ENCODE measurements at places on chromosomes 5 and 9.
A peak's percentile ranks its signal among the peaks of the same experiment; 100 is the strongest.

GRCh38 chr9:126341902-126342301 is 15.3 kb downstream of the MVB12B start:
- no peak for DNase-seq

GRCh38 chr5:115778417-115778816 is 38.0 kb downstream of the CDO1 start:
- DNase-seq: no peak

DNA sequence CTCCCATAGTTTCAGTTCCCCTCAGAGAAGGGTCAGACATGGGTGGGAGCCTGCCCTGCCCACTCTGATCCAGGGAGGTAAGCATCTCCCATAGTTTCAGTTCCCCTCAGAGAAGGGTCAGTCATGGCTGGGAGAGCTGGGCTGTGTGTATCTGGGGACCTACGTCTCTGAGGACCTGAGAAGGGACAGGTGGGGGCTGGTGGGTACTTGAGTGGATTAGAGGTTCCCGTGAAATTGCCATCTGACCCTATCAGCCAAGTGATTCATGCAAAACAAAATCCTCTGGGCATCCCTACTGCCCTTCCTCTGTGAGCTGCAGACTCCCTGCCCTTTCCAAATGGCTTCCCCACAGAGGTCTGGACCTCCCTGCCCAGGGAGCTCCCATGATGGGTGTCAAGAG is 3.9 kb downstream of the ENHO start:
- DNase-seq: no peak

- no peak for DNase-seq
Observed at GRCh38 chr5:92208265-92208664, 825.1 kb upstream of the ARRDC3 start.

DNA sequence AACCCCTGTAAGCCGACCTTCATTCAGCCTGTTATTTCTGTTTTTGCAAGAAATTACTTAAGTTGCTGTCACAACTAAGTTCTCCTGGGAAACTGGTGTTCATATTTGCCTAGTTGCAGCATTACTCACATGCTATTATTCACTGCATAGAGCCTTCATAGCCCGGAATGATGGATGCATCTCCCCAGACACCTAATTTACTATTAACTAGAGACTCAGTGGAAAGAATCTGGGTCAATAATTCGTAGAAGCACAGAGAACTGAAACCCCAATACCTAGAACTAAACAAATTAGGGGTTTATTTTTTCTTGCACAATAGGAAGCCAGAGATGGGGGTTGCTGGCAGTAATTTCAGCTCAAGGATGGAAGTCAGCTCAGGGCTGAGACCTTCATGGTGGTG is 45.7 kb upstream of the FAM170A start:
- DNase-seq: peak; percentile 21

DNA sequence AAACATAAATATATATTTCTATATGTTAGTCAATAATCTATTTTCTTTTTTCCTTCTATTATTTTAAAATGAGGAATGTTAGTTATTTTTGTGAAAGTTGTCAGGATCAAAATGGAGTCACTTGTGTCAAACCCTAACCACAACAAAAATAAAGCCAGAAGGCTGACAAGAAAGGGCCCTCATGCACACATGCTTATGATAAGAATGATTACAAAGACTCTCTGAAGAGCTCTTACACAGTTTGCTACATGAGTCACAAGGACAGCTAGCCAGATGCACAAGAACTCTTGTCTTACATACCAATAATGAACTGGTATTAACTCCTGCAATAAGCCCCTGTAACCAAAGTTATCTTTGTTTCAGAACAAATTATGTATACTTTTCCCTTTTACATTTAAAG is 64.7 kb downstream of the GGTA1 start:
- peak; percentile 60 for DNase-seq

DNA sequence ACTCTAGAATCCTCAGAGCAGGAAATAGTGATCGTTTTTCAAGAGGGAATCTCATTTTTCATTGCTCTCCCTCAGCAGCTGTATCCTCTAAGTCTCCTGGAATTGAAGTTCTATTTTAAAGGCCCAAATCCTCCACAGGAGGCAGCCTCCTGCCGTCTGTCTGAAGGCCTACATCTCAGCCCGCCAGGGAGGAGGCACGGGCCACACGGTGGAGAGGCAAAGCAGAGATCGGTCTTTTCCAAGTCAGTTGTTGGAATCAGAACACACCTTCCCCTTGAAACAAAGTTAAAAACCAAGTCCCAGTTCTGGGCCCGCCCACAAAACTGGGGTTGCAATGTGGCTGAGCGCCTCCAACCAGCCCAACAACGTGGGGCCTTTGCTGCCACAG is 68.7 kb downstream of the RAPGEF1 start:
- DNase-seq: no peak

GRCh38 chr9:119794836-119795235 is 425.6 kb upstream of the BRINP1 start:
- DNase-seq: no peak

GRCh38 chr9:107016383-107016782 is 153.4 kb downstream of the ZNF462 start:
- no peak for DNase-seq

DNA sequence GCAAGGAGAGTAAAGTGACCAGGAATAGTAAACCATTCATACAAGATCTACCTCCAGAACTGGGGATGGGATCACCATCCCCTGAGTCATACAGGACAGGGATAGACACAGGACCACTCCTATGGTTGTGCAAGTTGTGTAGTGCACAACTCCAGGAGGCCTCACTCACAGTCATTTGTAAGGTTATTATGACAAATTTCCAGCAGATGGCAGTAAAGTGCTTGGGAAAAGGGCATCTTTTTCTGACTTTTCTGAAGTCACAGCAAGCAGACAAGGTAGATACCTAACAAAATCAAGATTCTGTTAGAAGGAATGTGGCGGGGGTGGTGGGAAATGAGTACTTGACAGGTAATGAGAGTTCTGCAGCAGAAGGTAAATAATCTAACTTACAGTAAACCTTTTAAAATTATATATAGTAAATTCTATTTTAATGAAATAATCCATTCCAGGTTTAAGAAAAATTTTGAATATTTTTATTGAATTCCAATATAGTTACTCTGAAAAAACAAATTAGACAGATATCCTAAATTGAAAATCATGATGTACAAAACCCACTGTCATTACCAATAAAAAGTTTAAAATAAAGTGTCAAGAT is 16.7 kb upstream of the KIF27 start:
- peak; percentile 59 for DNase-seq

DNA sequence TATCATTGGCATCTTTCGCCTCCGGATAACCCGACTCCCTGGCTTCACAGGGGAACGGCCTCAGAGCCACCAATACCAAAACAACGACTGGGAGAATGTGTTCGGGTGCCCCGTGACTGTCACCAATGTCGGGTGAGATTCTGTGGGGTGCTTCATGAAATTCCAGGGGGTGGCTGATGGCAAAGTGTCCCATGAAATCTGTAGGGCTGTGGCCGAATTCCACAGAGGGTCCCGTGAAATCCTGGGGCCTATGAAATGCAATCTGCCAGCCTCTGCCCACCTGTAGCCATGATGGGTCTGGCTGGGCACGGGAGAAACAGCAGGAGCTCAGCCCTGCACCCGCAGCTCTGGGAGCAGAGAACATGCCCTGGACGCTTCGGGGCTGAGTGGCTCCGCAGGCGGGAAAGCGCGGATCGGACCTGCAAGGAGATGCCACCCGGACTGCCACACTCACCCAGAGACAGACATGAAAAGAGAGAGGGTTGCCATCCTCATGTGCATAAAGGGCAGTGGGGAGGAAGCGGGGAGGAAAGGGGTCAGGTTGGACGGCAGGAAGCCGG is 192.4 kb downstream of the OLFM1 start:
- no peak for DNase-seq

DNA sequence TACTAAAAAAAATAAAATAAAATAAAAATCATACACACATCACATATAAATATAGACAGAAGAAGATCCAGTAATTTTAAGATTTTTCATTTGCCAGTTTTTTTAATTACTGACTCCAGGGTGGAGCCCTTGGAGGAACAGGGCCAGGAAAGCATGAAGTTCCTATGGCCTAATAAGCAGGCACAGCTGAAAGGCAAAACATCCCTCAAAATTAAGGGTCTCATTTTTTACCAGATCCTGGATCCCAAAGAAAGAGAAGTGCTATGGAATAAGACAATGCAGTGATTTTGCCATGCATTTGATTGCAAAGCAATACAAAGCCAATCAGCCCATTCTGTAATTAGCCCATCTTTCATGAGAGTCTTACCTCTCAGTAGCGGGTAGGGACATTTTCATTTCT is 11.3 kb upstream of the DTWD2 start:
- no peak for DNase-seq

- DNase-seq: peak; percentile 24
Observed at GRCh38 chr5:155919725-155920124, 407.2 kb upstream of the SGCD start.

DNA sequence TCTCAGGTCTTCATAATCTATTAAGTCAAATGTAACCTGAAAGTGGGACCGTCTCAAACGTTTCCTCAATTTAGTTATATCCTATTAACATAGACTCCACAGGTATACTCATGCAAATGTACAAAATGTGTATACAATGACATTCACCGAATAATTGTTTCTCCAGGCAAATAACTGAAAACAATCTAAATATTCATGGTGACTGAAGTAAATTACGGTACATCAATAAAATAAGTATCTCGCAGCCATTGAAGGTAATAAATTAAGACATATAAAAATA is 482 bp downstream of the IARS1 start:
- DNase-seq: no peak

DNA sequence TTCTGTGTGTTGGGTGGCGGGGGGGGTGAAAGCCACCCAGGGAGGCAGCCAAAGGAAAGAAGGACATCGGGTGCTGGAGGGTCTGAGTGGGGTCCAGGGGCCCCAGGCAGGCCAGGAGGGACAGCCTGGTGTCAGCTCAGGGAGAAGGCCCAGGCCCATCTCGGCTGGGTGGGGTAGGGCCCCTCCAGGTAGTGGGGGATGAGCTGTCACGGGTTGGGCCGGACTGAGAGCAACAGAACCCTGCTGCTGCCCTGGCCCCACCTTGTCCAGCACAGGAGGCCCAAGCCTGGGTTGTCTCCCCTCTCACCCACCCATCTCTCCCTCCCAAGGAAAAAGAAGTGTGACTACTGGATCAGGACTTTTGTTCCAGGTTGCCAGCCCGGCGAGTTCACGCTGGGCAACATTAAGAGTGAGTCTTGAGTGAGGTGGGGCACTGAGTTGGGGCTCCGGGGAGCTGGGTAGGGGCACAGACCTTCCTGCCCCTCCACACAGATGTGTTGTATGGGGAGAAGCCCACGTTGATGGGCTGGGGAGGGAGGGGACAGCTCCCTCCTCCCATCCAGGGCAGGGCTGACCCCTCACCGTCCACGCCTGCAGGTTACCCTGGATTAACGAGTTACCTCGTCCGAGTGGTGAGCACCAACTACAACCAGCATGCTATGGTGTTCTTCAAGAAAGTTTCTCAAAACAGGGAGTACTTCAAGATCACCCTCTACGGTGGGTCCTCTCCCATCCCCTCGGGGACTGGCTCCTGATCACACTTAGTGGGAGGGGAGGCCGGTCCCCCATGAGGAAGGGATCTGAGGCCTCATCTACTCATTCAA is 2.3 kb downstream of the LCN2 start:
- no peak for DNase-seq

DNA sequence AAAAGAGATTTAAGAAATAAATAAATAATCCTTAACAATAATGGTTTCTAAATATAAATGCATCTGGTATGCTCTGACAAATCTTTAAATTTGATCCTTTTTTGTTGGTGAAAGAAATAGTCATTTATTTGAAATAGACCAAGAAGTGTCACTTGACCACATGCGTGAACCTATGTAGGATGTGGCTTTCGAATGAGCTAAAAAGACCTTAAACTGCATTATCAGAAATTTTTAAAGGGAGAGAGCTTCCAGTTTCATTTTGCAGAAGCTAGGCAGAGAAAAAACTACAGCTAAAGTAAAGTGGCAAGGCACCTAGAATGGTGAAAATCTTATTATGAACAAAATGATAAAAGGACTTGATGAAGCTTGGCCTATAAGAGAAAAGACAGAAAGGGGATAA is 309.2 kb upstream of the EFNA5 start:
- no peak for DNase-seq

DNA sequence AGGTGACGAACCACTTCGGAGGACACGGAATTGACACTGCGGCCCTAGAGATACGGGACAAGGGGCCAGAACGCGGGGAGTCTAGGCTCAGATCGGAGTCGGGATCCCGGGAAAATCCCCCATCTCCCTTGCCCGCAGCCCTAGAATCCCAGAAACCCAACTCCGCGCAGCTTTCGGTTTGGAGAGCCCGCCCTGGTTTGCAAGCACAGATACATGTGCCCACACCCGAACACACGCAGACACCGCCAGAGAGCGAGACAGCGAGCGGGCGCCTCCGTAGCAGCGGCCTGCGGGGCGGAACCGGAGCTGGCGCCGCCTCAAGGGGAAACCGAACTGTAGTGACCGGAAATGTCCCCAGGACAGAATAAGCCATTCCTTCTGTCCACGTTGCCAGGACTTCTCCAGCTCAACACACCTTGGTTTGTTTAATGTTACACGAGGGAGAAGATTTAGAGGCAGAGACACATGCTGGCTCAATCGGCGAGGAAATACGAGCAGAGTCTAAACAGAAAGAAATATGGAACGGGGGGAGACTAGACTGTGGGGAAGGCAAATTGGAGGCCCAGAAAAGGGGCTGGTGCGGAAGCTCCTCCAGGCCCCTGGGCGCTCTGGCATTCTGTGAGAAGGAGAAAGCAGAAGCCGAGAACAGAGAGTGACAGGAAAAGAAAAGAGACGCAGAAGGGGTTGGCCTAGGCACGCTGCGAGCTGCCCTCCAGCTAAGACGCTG is 2.9 kb upstream of the PAX5 start:
- DNase-seq: no peak

DNA sequence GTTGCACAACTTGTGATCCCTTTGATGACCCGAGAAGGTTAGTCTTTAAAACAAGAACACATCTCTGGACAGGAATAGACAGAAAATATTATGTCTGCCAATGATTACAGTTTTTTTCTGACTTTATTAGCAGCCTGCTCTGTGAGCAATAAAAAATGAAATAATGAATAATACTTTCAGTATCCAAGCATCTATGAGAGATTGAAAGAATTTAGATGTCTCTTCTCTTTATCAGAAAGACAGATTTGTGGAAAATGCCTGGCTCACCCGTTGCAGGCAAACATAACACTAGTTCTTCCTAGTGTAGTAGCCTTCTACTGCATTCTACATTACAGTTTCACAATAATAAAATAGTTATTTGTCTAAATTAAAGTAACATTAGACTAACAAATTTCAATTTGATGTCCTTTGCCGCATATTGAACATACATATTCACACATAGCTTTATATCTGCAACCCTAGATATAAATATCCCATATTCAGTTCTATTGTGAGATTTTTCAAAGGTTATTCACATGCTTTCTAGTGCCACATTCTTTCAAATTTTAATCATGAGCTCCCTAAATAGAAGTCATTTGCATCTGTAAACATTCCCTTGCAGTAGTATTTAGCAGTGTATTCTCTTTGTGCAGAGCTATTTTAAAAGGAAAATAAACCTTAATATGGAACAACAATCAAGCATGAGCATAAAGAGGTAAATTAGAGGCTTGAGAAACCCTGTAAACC is 267.3 kb downstream of the EFNA5 start:
- DNase-seq: no peak

DNA sequence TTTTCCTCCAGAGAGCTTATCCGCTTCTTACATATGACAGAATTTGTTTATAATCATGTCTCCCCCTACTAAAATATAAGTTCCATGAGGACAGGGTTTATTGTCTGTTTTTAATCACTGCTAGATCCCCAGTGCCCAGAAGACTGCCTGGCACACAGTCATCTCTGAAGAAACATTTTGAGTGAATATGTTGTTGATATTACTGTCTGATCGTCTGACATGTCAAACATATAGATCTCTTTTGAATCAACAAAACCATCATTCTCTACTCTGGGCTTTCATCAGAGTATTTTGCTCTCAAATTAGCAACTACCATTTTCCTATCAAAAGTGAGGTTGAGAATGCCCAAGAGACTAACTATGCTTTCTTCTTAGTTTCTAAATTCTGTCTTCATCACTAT is 67.3 kb upstream of the SHISAL2B start:
- no peak for DNase-seq
